ENCODE measurements at places on chromosomes 12 and 14.

DNA sequence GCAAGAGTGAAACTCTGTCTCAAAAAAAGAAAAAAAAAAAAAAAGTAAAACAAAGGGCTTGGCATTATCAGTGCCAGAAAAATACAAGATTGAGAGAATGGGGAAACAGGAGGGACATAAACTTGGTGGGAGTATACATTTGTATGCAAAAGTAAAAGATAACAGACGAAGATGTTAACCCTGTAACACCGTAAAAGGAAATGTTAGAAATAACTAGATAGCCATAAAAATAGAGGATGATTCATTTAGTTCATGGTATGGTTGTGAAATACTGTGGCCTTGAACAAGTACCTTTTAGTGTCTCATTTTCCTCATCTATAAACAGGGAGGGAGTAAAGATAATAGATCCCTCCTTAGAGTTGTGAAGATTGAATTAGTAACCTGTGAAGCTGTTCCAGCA is 33.3 kb downstream of the ATP2A2 start:
- DNase-seq: no peak

GRCh38 chr12:76820888-76821482 is 57.1 kb downstream of the ZDHHC17 start:
- DNase-seq: no peak

DNA sequence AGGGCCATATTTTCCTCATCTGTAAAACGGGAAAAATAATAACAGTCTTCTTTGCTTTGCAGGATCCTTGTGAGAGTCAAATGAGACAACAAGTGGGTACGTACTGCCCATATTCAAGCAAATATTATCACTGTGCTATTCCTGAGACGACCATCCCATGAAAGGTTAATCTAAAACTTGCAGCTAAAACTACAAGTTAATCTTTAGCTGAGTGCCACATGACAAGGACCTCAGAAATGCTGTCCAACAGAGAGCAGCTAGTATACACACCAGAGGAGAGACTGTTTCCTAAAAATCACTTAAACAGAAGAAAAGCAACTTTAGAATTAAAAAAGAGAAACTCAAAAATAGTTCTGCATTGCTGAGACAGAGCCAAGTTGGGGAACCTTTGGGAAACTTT is 162.7 kb upstream of the TMTC2 start:
- DNase-seq: no peak

GRCh38 chr12:89140602-89141238 is 211.6 kb downstream of the DUSP6 start:
- no peak for DNase-seq

- DNase-seq: no peak
Observed at GRCh38 chr12:43861840-43862150, 25.9 kb downstream of the TMEM117 start.

DNA sequence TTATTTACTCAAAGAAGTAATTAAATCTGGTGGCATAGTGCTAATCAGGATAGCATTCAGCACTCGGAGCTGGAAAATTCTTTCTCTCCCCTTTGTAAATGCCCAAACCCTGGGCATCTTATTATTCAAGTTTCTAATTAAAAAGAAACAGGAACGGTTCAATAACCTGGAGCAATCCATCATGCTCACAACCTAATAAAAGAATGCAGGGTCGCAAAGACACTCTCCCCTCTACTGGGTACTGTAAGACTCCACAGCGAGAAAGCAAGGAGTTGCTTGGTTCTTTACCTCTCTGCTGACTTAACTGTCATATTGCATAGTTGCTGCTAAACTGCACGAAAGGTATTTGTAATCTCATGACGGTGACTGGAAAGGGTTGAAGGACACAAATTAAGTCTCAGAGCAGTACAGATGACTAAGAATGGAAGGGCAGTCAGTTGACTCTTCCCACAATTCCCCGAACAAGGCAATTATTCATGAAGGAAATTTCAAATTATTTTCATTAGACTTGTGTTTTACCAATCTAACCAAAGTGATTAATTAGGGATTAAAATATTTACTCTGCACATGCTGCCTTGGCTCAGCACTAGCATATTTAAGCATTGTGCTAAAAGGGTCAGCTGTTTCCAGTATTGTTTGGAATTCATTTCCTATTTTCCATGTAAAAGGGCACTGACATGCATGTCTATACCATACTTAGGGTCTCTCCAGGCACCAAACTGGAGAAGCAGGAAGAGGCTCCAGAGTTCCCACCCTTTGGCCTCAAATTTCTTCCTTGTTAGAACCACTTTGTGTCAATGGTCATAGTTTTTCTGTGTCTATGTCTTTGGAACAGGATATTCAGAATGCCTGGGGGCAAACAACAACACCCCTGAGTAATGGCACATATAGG is 182.2 kb downstream of the EXOC5 start:
- DNase-seq: no peak

GRCh38 chr14:61615743-61616523 is 79.4 kb upstream of the HIF1A start:
- DNase-seq: no peak

- no peak for DNase-seq
Observed at GRCh38 chr12:10247436-10248058, 34.9 kb downstream of the GABARAPL1 start.

- DNase-seq: no peak
Observed at GRCh38 chr14:22689199-22689598, 45.0 kb upstream of the OR6J1 start.

DNA sequence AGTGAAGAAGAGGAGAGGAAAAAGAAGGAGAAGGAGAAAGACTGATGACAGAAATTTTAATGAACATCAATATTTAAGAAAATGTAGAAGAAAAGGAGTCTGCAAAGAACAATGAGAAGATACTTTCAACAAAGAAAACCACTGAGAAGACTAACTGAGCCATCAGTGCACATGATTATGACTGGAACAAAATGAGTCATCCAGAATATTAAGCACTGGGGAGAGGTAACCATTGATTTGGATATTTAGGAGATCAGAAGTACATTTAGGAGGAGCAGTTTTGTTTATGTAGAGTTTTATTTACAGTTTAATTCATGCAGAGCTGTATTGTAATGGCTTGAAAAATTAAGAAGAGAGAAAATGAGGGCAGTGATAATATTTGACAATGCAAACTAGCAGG is 159.1 kb downstream of the C12orf50 start:
- no peak for DNase-seq

All from T-cell (primary cell).